ENCODE measurements at places on chromosomes 5 and 9.
A peak's percentile ranks its signal among the peaks of the same experiment; 100 is the strongest.

DNA sequence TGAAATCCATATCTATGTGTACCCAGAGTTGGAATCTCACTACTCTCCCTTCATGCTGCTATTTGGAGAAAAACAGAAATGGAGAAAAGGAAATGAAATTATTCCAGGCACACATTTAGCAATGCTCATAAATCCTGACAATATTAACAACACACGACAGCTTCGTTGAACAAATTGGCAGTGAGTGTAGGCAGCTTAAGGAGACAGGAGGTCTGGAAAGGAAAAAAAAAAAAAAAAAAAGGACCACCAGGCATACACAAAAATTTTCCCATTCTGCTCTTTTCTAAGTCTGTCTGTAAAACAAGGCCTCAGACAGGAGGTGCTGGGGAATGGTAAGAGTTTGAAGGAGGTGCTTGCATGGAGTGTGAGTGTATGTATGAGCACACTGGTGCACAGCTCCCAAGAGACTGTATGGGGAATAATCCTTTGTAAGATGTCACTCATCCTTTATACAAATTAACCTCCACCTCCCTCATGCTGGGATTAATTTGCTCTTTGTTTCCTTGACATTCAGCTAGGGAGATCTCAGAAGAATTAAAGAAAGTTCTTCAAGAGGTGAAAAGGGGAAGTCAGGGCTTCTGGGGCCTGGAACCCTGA, 78.9 kb downstream of the ASTN2 start:
- DNase-seq = no peak

- DNase-seq = no peak
These were observed 11.3 kb downstream of the PRLR start for GRCh38 chr5:35218981-35219380.

- no peak for DNase-seq
These were observed 423.3 kb downstream of the TLE1 start for GRCh38 chr9:81266086-81266485.

DNA sequence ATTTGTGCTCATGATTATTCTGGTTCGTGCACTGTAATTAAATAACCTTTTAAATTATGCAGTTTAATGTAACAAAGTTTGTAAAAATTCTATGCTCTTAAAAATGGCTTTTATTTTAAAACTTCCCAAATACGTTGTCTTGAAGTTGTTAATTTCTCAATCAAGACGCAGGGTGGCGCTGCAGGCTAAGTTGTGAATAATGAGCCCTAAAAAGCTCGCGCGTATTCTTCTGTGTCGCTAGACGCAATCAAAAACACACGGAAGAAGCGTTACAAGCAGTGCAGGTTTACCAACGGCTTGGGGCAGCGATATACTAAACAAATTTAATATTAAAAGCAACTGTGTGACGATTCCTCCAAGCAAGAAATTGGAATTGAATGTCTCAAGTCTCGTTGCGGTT, at the start of gene PCDHB4:
TSS of gene PCDHB4 (plus strand) at position 256 of the 400 bp plus-strand sequence. CDS start 181 bp downstream, outside the sequence.
- peak; percentile 12 for DNase-seq

GRCh38 chr9:304106-304505, 89.4 kb downstream of the DOCK8 start:
- DNase-seq = peak; percentile 14
